ENCODE measurements at places on chromosomes 12 and 14. TPM values are rescaled to one million over a fixed set of nuclear protein-coding genes. Genes with fewer than 3 reads are reported as not detected.

Gene SP1
- 3.4 TPM for polyA plus RNA-seq

DNA sequence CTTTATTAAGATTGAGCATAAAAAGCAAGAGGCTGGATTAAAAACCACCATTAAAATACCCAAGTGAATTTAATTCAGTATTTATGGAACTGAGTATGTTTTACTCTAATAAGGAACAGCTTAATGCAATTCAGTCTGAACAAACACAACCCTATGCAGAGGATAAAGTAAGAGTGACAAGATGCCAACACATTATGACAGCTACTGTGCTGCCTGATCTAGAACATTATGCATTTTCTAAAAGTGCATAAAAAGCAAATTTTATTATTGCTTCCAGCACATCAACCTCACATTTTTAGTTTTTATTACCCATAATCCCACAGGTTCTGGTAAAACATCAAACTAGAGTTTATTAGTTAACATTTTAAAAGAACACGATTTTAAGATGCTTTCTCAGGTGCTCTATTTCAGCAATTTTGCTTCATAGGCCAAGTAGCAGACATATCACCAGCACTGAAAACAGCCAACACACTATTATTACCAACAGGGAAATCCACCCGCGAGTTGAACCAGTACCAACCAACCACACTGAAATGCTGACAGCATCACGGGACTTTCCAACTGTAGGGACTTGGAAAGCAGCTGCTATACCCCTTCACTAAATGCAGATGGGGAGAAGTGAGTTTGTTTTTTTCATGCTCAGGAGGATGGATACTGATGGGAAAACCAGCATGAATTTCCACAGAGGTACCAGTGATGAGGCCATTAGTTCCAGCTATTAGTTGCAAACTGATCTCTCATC, 372.1 kb downstream of the KCNH5 start:
- DNase-seq = no peak

DNA sequence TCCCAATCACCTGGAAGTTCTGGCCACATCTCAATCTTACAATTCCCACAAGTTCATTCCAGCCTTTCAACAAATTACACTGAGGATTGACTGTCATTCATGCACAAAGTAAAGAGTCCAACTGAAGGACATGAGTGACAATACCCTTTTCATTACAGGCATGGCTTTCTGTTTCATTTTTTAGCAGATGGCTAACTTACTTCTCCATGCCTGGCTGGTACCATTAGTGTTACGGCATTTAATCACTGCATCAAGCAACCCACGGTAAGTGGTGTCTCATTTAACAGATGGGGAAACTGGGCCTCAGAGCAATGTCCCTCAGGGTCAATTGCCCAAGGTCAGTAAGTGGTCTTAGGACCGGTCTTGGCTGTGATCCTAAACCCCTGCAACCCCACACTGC, 114.4 kb downstream of the PRICKLE1 start:
- no peak for DNase-seq

DNA sequence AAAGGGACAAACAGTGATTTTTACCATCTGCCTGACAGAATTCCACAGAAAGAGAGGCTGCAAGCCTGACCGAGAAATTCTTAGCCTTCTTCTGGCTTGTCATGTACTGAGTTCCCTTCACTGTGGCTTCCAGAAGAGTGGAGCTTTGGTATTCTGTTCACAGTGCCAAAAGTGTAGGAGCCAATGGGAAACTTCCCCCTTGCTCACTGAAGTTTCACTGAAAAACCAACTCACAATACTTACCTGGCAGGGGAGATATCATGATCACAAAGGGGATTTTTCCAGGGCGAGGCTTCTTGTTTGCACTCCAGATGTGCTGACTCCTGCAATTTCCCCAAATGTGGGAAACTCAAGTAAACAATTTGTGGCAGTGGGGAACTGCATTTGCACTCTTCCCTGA, 31.7 kb upstream of the MMP19 start:
- no peak for DNase-seq

DNA sequence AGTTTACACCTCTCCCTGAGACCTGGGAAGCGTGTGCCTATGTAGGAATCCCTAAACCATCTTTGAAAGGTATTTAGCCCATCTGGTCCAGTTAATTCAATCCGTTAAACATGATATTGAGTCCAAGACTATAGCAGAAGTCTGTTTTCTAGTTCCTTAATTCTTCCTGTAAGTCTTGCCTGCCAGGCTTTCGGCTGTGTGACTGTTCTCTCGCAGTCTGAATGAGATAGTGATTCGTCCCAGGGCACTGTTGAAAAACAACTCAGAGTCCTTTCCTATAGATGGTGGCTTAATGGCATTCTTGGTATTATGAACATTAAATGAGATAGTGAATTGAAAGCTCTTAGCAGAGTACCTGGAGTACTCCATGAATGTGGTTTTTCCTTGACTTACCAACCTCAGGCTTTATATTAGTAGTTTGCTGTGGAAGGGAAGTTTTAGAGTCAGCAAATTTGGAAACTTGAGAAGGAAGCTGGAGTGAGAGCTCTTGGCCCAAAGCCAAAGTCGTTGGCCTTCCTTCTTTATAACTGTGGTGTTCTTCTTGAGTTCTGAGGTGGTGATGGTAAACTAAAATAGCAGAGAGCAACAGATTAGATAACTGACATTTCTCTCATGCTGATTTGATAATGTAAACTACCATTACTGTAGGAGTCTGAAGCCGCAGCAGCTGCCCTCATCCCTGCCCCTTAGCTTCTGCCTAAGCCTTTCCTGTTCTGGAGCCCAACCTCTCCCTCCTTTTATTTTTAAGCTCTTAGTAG, 76.5 kb downstream of the TGFB3 start:
- no peak for DNase-seq

DNA sequence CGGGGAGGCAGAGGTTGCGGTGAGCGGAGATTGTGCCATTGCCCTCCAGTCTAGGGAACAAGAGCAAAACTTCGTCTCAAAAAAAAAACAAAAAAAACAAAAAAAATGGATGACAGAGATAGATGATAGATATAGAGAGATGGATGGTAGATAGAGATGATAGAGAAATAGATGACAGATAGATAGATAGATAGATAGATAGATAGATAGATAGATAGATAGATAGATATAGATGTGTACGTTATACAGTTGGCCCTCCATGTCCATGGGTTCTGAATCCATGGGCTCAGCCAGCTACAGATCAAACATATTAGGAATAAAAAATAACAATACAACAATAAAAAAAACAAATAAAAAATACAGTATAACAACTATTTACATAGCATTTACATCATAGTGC, 12.8 kb upstream of the SLC25A3 start:
- DNase-seq = no peak

GRCh38 chr14:51533872-51534553, 117.7 kb upstream of the FRMD6 start:
- DNase-seq = no peak

DNA sequence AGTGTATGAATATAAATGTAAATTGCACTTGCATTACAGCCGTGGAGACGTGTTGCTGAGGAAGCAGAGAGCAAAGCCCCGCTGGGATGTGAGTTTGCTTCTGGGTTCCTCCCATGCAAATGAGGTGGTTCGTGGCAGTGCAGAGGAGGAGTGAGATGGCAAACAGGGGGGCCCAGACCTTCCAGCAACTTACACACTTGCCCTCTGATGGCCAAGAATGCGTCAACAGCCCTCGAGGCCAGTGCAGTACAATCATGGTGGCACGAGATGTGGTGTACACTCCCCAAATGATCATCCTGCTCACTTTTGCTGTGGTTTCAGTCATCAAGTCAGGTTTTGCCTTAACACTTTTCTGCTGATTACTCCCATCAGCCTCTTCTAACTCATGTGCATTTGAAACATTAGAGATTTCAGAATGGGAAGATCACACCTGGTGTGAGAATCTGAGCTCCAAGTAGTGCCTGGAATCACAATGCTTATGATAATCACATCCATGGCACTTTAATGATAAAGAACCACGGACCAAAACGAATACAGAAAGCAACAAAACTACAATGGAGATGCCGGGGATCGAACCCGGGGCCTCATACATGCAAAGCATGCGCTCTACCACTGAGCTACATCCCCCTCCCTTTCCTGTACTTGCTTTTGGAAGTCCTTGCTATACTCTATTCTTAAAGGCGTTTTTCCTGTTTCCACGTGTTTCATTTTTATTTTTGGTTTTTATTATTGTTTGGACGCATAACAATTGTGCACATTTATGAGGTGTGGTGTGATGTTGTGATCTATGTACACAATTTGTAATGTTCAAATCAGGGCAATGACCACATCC, 7.0 kb upstream of the UBC start:
- DNase-seq = peak; percentile 70
